Small intestine (tissue), 16 donors: ENCODE measurements at places on chromosomes 16 and 17.

- DNase-seq: no peak
Measured at GRCh38 chr16:50594308-50595260, 46.4 kb downstream of the NKD1 start.

DNA sequence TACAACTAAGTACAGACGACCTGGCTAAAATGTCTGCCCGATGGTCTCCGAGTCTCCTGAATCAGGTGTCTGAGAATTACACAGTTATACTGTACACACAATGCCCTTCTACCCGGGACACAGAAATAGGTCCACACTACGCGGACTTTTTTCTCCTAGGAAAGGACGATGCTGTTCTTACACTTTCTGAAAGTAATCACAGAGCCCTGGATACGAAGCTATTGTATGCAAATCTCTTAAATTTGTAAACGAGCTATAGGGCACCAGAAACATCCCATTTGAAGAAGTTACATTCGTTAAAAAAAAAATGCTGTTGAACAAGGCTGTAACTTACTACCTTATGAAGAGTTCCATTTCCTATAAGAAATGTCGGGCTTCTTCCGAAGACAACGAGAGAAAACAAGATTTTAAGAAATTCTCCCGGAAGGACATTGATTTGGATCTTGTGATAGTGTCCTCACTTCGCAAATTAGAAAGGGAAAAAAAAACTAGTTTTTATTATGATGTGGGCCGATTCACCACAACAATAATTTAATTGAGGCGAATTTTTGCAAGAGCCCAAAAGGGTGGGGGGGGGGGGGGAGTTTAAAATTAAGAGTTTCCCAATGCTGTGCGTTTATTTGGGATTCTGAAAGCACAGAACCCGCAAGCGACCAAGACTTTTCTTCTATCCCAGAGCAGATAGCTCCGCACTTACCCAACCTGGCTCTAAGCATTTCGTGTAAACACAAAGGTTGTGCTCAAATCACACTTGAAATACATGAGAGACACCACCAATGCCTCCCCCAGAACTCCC is 1.5 kb upstream of the SOX9 start:
- DNase-seq: peak; percentile 35

DNA sequence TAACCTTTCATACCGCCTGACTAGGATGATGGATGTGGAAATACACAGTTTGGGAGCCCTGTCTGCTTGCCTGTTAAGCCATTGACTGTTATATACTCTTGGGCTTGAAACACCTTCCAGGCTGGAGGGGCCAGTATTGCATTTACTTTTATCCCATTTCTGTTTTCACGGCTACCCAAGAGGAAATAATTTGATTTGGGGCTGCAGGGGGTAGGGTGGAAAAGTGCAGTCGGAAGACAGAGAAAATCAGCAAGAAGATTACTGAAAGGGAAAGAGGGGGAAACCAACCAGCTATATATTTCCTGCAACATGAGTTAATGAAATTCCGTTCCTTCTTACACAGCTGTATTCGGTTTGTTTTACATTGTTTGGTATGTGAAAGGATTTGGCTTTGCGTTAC is 202.5 kb downstream of the CDH13 start:
- DNase-seq: no peak

DNA sequence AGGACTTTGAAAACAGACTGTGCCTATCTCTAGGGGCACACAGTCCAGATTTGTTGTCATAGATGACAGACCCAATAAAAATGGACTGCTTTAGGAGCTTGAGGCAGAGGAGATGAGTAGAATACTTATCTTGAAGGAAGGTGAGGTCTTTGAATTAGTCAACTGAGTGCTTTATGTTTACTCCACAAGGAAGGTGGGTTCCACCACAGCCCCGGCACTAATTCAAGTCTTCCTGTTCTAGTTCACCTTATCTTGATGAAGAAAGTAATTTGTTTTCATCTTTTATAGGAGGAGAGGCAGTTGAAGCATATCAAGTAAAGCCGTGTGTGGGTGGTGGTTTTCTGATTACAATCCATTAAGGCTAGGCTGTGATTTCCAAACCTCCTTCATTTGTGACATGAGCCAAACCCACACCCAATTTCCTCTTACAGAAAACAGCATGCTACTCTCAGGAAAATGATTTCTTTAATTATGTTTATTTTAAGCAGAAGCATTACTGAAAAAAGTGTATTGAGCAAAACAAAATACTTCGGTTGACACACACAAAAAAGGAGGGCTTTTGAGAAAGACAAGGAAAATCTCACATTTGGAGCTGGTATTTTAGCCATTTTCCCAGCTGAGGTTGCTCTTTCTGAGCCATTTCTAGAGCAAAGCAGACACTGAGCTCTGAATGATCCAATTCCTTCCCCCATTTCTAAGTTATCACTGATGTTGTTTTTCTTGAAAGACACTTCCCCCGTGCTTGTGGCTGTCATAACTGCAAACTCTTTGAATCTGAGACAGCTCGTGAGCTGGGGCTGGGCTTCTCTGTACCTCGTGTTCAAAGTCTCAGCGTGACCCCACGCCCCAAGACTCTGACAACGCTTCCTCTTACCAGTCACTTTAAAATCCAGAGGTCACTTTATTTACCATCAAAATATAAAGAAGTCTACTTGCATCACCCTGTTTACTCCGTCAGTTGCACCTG is 35.4 kb downstream of the CDRT15 start:
- DNase-seq: peak; percentile 56

GRCh38 chr16:87297918-87298631 is 19.1 kb downstream of the C16orf95 start:
- DNase-seq: peak; percentile 37

DNA sequence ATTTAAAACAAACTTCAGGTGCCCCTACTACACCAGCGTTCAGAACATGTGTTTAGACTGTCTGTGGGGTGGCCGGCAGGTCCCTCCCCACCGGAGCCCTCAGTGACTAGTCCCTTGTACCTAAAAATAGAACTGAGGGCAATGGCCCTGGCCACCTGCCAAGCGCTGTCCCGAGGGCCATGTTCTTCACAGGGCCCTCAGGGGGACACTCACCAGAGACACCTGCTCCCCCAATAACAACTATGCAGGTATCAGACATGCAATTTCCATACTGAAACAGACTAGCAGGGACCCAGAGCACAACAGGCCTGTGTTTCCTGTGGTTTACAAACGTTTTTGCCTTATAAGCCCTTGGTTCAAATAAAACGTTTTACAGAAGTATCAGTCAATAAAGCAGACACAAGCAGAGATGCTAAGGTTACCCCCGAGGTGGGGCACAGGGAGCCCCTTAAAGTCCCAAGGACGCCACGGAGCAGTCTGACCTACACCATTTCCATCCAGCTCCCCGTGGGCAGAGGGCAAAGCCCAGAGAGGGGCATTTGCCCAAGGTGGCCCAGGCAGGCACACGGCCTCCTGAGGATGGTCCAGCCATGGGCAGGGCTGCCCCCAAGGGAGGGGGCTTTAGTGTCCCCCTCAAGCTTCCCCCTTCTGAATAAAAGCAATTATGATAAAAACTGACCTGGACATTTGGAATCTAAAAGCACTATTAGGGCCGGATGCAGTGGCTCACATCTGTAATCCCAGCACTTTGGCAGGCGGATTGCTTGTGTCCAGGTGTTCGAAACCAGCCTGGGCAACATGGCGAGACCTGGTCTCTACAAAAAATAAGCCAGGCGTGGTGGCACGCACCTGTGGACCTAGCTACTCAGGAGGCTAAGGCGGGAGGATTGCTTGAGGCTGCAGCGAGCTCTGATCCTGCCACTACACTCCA is 896 bp upstream of the MYLK3 start:
- DNase-seq: no peak

- DNase-seq: no peak
Measured at GRCh38 chr17:61406537-61406845, 6.8 kb downstream of the TBX2 start.

GRCh38 chr16:56252835-56253234 is 61.5 kb downstream of the GNAO1 start:
- no peak for DNase-seq

GRCh38 chr17:63645775-63646487 is 23.7 kb downstream of the MAP3K3 start:
- DNase-seq: no peak

GRCh38 chr17:6011206-6011605 is 59.0 kb upstream of the WSCD1 start:
- no peak for DNase-seq

DNA sequence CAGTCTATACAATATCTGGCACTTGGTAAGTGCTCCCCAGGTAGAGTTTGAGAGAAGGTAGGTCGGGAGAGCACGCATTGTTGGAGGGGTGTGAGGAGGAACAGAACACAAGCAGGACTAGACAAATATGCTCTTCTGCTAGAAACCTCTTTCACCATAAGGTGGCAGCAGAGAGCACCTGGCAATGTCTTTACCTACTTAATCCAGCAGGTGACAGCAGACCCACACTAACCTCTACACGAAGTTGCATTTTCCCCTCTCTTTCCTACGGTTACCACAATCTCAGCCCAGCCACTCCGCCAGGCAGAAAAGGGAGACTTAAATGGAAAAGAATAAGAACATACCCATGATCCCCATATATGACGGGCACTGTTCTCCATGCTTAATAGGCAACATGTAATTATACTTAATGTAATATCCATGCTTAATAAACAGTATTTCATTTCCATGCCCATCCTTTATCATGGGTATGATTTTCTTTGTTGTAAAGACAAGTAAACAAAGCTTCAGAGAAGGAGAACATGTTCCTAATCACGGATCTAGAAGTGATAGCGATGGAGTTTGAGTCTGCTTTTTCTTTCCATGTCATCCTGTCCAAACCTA is 55.1 kb upstream of the CCL2 start:
- DNase-seq: peak; percentile 82

GRCh38 chr17:31404028-31404949 is 12.8 kb downstream of the RAB11FIP4 start:
- no peak for DNase-seq

DNA sequence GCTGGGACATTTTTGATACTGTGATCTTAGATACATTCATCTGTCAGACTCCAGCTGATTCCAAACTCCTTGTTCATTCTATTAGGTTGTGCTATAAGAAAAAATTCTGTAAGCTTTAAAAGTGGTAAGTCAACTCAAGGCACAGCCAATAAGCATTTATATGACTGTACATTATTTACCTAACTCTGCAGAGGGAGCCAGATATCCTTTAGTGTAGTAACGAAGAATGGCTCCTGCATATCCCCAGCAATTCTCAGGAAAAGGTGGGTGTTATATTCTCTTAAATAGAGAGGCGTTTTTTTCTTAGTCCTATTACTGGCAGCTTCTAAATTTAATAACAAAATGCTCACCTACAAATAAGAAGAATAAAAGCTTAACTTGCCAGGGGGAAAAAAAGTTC is 374.3 kb upstream of the GOT2 start:
- DNase-seq: no peak

DNA sequence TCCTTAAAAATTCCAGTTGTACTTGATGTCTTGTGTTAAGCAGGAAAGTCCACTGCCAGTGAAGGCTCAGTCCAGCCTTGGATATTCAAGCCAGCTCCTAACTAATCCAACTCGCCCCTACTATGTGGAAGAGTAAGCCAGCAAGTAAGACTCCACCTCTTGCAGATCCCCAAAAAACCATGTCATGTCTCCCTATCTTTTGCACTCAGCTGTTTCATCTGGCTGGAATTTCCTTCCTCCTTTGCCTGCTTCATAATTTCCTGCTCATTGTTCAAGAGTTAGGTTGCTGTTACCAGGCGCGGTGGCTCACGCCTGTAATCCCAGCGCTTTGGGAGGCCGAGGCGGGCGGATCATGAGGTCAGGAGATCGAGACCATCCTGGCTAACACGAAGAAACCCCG is 37.8 kb downstream of the RBBP6 start:
- DNase-seq: no peak

DNA sequence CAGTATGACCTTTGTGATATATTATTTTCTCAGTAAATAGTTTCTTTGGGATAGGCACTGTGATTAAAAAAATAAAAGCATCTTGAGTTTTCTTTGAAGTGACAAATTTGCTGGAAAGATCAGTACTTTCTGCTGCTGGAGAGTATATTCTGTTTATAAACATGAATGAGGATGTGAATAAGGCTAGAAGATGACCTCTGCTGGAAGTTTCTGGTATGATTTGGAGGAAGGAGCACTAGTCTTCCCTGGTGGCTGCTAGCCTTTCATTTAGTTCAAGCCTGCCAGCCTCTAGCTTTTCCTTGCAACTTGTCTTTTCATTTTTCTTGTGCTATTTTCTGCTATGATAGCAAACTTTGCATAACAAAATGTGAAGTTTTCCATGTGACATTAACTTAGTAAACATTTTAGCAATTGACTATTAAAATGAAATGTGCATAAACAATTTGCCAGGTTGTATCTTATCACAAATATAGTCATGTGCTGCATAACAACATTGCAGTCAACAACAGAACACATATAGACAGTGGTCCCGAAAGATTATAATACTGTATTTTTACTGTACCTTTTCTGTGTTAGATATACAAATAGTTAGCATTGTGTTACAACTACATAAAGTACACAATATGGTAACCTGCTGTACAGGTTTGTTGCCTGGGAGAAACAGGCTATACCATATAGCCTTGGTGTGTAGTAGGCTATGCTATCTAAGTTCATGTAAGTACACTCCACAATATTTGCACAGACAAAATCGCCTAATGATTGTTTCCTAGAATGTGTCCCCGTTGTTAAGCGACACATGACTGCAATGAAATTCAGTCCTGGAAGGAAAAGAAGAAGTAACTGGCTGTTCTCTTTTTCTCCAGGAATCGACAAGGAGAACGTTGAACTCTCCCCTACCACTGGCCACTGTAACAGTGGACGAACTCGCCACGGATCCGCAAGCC is 18.1 kb upstream of the RAB11FIP4 start:
- DNase-seq: peak; percentile 63

DNA sequence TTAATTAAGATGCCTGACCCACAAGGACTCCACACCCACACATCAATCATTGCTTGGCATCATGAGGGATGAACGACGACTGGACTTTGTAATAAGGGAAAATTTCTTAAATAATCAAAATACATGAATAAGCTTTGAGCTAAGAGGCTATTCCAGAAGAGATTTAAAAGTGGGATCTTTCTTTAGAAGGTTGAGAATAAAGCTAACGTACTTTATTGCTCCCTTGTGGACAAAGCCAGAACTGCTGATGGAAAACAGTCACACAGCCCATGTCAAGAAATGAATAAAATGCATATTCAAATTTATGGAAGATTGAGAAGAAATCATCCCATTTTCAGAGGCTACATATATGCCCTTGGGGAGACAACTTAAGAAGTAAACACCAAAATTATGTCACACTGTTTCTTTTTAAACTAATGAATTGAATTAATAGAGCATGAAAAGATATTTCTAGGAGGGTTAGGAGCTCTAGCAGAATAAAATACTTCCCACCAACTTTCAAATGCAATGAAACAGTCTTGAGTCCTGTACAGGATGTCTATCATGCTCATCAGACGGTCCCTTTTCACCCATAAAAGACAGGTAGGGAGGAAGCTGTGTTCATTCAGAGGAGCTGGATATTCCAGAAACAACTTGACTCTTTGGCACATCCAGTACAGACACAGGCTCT is 60.2 kb upstream of the PHOSPHO1 start:
- peak; percentile 25 for DNase-seq
